ENCODE measurements at places on chromosomes 2 and 18.

- DNase-seq = no peak
Observed at GRCh38 chr2:226983895-226984749, 148.3 kb downstream of the RHBDD1 start.

GRCh38 chr2:191155608-191156071 is 4.8 kb upstream of the STAT4 start:
- DNase-seq = no peak

DNA sequence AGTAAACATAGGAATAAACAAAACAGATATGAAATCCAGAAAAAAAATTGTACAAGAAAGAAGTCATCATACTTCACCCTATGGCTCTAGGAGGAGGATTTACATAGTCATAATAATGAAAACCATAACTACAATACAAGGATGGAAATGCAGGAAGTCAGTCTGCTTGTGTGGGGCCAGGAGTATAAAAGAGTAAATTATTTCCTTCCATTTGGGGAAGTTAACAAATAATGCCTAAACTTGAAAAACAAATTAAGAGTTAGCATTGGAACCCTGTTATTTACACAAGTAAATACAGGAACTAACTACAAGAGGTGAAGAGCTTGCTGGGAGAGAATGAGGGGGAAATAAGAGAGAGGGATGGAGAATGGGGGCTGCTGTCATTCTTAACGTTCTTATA is 15.4 kb downstream of the TMEM163 start:
- no peak for DNase-seq

DNA sequence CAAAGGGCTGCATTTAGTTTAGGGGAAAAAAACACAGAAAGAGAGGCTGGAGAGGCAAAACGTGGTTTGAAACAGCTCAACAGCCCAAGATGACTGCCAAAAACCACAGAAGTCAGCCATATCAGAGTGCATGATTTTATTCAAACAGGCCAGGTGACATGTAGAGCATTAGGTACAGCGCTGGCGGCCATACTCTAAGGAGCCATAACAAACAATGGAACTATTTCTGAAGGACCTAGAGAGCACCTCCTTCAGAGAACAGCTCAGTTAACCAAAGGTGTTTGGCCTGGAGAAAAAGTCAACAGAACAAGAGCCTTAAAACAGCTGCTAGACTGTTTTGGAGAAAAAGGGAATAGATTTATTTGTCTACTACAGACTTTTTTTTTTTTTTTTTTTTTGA is 2.6 kb downstream of the THADA start:
- DNase-seq = no peak

DNA sequence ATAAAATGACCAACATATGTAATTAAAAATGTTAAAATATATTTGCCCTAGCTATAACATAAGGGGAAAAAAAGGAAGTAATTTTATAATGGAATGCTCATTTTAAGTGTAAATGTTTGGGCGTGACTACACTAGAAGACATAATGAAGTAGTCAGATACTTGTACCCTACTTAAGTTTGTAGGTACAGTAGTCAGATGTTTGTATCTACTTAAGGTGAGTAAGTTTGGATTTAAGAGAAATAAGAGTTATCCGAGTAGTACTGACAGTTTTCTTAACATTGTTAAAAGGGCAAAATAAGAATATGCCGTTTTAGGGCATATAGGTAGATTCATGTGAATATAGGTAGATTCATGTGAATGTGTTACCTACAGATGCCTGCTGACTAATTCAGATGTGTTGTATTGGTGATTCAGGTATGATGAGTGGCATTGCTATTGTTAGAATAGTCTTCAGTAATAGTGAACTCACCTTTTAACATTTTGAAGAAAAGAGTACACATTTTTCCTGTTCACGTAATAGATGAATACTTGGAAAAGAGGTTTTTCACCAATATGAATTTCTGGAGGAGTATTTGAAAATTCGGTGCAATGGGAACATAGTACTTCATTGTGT is 14.9 kb downstream of the VAPA start:
- no peak for DNase-seq

- no peak for DNase-seq
Observed at GRCh38 chr2:54665436-54665856, 58.0 kb upstream of the EML6 start.

GRCh38 chr2:118773826-118774225 is 73.6 kb downstream of the EN1 start:
- DNase-seq = no peak

DNA sequence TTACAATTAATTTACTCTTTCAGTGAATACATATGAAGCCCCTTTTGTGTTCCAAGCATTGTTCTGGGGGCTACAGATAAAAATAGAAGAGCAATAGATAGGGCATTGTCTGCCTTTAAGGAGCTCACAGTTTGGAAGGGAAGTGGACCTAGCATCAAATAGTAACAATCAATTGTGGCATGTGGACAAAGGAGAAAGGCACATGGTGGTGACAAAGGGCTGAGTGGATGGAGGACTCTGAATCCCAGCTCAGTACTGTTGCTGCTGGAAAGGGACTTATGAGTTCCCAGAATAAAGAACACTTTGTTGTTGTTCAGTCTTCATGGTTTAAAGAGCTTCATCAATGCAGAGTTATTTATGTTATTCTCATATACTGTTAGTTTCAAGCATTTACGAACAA is 217.7 kb downstream of the HRH4 start:
- no peak for DNase-seq

DNA sequence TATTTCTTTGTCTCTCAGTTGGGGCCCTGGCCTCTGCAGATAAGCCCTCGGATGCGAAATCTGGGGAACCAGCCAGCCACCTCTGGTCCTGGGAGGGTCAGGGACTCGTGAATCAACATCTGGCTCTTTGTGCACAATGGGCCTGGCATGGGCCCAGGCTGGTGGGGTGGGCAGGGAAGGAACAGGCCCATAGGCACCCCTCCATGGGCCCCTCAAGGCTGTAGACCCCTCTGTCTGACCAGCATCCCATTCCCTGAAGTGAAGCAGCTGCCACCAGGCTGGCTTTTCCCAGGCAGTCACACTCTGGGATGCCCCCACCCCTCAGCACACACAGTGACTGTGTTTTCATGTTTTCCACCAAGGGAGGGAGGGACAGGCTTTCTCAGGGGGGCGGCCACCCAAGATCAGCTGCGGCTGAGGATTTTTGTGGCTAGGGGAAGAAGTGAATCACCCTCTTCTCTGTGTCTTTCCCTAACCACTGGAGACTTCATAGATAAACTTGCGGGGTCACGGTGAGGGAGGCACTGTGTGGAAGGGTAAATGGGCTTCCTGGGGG is 166.0 kb downstream of the AGAP1 start:
- DNase-seq = no peak

DNA sequence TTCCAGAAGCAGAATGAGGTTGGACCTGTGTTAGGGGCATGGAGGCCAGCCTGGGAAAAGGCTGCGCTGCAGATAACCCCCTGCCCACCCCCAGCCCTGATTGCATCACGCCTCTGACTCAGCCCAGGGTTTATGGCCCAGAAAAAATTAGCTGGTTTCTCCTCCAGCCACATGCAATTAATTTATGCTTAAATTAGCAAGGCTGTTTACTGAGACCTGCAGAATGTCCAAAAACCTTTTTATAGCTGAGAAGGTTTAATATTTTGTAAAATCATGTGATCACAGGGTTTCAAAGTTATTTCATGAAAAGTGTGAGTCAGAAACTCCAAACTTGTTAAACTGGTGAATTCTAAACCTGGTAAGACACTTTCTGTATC is 123.1 kb upstream of the HDAC4 start:
- no peak for DNase-seq

- DNase-seq = no peak
Observed at GRCh38 chr2:88692187-88692586, 714 bp downstream of the RPIA start.

DNA sequence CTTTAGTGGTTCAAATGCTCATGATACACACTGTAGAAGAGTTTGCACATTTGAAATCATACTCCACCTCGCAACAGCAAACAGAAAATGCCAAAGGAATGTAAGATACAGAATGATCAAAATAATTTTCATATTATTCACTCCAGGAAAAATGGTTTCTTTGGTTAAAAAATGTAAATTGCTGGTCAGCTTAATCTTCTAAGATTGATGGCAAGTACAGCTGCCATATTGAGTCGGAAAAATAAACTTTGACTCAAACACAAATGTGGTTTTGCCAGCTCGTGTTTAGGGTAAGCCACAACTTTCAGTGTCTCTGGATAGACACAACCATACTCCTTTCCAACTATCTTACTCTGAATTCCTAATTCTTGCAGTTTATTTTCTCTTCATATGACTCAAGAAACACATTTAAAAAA is 154.9 kb upstream of the SMIM21 start:
- no peak for DNase-seq

DNA sequence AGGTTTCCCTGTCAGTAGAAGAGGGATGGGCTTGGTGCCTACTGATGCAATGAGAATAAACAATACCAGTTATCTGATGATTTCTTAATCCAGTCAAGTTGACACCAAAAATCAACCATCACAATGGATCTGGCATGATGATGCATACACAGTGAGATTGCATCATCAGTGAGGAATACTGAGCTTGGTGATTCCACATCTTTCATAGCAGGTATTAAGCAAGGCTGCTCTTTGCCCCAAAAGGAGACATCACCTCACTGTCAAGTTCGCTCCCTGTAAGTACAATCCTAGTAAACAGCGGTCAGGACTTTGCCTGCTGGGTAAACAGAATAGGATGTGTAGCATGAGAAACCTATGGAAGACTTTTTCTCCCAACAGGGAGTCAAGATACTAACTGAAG is 282.7 kb upstream of the CDH2 start:
- DNase-seq = no peak

GRCh38 chr2:181198183-181198864 is 217.9 kb downstream of the UBE2E3 start:
- no peak for DNase-seq

- no peak for DNase-seq
Observed at GRCh38 chr2:75311521-75311920, 112.2 kb upstream of the TACR1 start.

DNA sequence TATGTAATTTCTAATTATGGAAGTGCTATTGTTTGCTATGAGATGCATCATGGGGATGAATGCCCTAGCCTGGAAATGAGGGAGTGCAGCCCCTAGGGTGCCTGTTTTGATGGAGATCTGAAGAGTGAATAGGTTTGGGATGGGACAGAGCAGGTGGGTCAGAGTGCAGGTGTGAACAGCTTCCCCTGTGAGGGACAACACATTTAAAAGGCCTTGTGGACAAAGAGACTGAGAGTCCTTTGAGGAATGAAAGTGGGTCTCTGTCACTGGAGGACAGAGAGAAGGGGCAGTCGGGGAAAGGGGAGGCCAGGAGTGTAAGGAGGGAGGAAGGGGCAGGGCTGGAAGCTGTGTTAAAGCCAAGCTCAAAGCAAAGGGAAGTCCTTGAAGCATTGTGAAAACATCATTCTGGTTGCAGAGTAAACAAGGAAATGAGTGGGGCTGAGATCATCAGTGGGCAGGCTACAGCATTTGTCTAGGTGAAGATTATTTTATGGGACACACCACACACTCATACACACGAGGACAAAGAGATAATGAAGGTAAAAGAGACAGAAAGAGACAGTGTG is 877.6 kb downstream of the SLC4A3 start:
- DNase-seq = no peak

DNA sequence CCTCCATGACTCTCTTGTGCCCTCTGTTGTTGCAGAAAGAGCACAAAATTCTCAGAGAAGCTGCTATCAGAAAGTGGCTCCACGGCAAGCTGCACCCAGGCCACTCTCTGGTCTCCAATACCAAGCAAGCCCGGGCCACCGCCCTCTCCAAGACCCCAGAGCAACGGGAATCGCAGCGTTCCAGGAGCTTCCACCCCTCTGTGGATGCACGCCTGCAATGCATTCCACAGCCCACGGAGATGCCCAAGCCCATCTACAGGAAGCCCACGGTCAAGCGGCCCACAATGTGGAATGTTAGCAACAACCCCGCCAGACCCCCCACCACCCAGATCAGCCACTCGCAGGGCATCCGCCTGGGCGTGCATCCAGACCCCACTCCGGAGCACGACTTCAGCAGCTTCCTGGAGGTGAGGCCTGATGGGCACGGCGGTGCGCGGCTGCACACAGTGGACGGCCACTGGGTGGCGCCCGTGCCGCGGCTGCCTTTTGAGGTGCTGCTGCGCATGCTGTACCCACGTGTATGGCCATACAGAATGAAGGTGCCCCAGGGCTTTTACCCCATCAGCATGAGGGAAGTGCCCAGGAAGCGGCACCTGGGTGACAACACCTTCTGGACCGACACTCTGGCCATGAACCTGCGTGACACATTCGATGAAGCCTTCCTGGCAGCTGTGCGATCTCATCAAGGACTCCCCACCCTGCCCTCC is 6.3 kb downstream of the ANKRD53 start:
- DNase-seq = peak; percentile 70

DNA sequence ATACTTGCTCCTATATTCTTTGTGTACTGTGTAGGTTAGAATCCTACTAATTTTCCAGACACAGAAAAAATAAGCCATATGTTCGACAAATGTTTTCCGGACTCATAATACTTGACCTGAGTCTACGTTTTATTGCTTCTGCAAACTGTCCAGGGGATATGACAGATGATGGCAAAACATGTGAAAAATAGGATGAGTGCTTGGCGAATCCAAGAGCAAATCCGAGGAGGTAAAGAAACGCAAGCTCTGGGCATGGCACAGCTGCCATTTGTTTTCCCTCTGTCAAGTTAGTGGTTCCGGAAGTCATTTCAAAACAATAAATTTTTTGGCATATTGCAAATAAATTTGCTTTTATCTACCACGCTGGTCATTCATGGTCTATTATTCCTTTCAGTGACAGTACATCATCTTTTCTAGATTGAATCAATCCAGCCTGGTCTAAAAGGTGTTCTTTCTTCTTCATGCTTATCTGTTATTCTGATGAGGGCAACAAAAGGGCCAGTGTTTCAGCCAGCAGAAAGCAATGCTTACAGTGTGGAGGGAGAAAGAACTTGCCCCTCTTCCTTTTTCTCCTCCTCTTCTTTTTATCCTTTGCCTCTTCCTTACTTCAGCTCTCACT is 476.1 kb upstream of the SOX11 start:
- no peak for DNase-seq

- DNase-seq = no peak
Observed at GRCh38 chr2:214328941-214329340, 81.9 kb upstream of the VWC2L start.

- DNase-seq = no peak
Observed at GRCh38 chr2:5287558-5288334, 404.4 kb upstream of the SOX11 start.

- DNase-seq = no peak
Observed at GRCh38 chr2:183185534-183185933, 61.3 kb downstream of the NUP35 start.

GRCh38 chr2:195709901-195710806 is 53.1 kb downstream of the SLC39A10 start:
- no peak for DNase-seq
